ENCODE measurements at places on chromosomes 4 and X.

- DNase-seq = no peak
These were observed 95.1 kb downstream of the ARSF start for GRCh38 chrX:3136161-3136961.

DNA sequence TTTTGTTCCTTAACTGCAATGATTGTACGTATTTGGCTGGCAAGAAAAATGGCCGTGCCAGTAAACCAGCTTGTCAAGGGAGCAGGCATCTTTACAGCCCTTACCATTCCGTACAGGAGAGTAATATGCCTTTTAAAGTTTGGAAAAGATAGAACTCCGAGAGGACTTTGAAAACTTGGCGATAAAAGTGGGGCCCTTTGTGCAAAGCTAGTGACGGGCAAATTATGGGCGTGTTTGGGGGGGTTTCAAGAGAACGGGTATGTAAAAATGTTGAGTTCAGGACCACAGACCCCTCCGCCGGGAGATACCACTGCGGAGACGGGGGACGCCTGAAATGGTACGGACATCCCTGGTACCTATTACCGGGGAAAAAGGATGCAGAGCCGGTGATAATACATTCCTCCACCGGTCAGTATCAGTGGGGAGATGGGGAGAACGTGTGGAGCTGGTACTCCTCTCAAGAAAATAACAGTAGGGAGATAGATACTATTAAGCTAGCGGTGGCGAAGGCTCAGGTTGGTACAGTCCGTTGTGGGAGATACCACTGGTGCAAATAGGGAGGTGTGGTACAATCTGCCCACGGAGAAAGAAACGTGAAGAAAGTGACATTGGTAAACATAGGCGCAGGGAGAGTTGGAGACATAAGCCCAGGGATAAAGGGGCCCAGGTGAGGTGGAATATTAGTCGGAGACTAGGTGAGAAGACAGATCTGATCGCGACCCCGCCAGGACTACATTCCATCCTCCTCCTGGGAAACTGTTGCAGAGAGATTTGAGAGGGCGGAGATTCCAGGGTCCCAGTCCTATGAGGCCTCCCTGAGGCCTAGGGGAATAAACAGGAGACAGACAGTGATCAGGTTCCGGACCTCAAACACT, 14.5 kb downstream of the SPACA5 start:
- peak; percentile 64 for DNase-seq

- no peak for DNase-seq
These were observed 462.3 kb upstream of the ADGRL3 start for GRCh38 chr4:60737858-60738257.

DNA sequence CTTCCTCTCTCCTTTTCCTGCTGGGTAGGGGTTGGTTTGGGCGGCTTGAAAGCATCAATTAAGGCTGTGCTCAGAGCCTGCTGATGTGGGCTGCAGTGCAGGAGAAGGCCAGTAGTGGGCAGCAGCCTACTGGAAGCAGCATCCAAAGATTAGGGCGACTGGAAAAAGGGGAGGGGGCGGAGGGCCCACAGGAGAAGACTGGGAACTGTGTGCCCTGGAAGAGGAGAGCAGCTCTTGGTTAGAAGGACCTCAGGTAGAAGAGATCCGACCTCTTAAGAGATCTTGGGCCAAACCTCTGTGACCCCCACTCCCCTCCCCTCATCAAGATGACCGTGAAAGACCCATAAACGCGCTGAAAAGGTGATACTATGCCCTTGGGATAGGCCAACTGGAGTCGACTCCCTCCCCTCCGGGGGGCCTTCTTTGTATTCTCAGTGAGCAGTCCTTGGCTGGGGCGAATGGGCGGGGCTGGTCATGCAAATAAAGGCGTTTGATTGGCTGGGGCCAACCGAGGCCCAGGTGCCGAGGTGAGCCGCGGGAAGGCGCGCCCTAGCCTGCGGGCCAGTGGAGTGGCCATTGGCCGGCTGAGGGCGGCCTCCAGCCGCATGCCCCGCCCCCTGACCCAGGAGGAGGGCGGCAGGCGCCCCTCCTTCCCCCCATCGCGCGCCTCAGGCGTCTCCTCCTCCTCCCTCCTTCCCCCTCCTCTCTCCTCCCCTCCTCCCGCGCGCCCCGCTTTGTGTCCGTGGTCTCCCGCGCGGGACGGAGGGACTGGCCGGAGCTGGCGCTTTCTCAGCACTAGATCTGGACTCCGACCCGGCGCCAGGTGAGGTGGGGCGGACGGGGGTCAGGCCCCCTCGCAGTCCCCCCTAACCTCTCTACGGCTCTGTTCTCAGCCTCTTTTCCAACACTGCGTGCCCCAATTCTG, 10.1 kb downstream of the DLG3 start:
- DNase-seq = peak; percentile 55

- DNase-seq = no peak
These were observed 14.9 kb upstream of the ANKRD50 start for GRCh38 chr4:124727331-124727890.
